ENCODE measurements at places on chromosomes 7 and 10.

DNA sequence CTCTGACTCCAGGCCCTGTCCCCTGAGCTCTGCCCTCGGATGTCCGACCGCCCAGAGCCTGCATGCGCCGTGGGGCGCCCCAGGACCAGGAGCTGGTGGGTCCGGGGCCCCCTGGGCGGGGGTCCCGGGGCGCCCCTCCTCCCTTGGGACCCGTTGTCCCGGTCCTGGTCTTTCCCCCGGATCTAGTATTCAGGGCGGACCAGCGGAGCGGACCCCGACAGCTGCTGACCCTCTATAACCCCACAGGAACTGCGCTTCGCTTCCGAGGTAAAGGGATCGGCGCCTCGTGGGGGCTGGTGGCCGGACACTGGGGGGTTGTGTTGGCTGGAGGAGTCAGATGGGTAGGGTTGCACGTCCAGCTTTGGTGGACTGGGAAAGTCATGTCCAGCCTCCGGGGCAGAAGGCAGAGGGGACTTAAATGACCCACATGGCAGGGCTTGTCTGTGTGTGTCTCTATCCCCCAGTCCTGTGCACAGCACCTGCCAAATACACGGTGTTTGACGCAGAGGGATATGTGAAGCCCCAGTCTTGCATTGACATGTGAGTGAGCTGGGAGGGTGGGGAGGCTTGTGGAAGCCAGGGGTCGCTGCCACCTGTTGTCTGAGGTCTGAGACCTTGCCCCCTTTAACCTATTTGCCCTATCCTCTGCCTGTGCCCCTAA, 520 bp downstream of the MOSPD3 start:
- DNase-seq = no peak

GRCh38 chr7:43769791-43770465, 11.4 kb downstream of the BLVRA start:
- DNase-seq = no peak

DNA sequence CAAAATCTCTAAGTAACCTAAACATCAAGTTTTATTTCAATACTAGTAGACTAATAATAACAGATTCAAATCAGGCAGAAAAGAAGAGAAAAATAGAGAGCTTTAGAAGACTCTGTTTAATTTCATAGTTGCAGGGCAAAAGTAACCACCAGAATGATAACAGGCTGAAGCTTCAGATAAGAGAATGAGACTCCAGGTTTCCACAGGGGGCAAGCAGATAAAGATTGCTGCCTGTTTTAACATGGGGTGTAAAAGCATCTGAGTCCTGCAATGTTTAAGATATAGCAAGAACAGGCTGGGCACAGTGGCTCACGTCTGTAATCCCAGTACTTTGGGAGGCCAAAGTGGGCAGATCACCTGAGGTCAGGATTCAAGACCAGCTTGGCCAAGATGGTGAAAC, 11.0 kb downstream of the CROT start:
- DNase-seq = no peak

GRCh38 chr10:99539820-99540219, 7.1 kb downstream of the NKX2-3 start:
- no peak for DNase-seq

GRCh38 chr10:11397980-11398580, 213.4 kb downstream of the USP6NL start:
- no peak for DNase-seq

DNA sequence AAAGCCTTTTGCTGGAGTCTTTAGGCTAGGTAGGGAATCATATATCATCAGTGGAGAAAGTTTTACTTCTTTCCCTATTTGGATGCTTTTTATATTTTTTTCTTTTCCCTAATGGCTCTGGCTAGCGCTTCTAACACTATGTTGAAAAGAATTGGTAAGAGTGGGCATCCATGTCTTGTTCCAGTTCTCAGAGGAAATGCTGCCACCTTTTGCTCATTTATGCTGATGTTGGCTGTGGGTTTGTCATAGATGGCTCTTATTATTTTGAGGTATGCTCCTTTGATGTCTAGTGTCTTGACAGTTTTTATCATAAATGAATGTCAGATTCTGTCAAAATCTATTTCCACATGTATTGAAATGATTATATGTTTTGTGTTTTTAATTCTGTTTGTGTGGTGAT, 1544.1 kb downstream of the REEP3 start:
- no peak for DNase-seq

DNA sequence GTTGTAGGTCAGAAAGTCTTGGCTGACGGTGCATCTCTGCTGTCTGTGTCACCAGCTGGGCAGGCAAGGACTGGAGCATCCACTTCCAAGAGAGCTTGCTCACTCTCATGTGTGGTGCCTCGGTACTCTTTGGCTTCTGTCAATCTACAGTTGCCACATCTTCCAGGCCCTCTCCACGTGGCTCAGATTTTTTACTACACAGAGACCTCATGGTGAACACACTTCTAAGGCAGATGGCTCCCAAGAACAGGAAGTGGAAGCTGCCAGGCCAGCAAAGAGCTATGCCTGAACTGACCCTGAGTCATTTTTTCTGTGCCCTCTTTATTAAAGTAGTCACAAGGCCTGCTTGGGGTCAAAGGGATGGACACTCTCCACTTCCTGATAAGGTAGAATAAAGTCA, 351.5 kb upstream of the AUTS2 start:
- DNase-seq = no peak

DNA sequence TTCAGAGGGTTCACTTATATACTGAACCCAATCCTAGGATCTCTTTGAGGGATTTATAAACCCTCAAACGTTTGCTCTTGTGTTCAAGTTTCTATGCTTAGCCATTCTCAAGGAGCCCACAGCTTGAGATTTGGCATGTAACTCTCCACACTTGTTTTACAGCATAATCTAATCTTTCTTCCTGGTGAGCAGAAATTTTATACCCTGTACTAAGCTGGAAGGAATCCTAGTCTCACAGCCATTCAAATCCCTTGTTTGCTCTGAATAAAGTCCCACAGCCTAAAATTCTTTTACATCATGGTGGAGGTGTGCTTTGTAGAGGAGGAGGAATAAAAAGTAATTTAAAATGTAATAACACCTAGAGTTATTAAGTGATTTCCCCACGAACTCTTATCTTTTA, 5.3 kb upstream of the AGR2 start:
- no peak for DNase-seq

DNA sequence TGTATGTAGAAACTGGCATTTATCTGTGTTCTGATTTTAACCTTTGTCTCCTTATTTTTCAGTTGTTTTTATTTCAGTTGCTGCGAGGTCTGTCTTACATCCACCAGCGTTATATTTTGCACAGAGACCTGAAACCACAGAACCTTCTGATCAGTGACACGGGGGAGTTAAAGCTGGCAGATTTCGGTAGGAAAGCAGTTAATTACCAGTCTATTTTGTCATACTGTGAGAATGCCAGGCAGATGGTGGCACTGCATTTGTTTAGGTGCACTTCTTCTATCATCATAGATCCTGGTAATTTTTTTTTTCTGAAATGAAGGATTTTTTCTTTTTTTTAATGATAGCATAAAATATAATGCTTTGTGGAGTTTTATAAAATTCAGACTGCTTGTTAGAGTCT, 321.4 kb downstream of the CDK14 start:
- DNase-seq = no peak

GRCh38 chr10:122323941-122324675, 50.4 kb upstream of the PLEKHA1 start:
- DNase-seq = no peak

DNA sequence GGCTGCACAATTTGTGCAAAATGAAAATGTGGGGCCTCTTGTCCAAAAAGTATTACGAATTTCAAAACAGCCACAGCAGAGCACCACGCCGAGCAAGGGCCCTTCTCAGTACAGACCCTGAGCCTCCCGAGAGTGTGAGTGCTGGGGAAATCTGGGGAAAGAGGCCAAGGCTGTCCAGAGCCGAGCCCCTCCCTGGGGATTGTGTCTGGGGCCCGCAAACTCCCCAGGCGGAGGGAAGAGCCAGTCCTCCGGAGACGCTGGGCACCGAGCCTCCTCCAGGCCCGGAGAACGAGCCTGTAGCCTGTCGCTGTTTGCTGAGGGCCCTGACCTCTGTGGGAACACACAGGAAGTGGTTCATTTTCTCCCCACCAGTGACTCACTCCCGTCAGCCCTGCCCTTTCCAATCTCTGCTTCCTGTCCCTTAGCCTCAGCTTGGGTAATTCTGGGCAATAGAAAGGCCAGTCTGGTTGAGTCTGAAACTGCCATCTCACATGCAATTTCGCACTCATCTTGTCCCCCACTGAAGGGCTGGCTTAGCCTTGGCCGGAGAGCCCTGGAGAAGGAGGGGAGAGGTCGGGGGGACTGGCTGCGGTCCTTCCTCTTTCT, 19.5 kb upstream of the GNA12 start:
- DNase-seq = peak; percentile 87

- no peak for DNase-seq
Observed at GRCh38 chr10:44558521-44558920, 173.6 kb upstream of the CXCL12 start.

GRCh38 chr10:46001187-46001756, 29.0 kb downstream of the TIMM23 start:
- DNase-seq = no peak

- no peak for DNase-seq
Observed at GRCh38 chr7:3194501-3195141, 106.4 kb upstream of the SDK1 start.

- DNase-seq = no peak
Observed at GRCh38 chr10:60916025-60916424, 28.0 kb downstream of the RHOBTB1 start.

- no peak for DNase-seq
Observed at GRCh38 chr7:134865001-134865845, 85.8 kb downstream of the CALD1 start.

DNA sequence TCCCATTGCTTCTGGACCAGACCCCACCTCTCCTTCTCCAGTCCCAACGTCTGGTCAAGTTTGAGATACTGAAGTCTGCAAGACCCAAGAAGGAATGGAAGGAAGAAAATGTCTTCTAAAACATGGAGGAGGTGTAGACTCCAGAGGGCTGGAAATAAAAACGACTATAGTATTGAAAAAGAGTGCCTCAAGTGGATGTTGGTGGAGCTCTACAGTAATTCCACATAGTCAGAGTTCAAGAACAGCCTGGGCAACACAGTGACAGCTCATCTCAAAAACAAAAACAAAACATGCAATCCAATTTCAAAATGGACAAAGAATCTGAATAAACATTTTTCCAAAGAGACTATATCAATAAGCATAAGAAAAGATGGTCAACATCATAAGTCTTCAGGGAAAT, 2.3 kb upstream of the PCGF6 start:
- no peak for DNase-seq

All from AG09319 (cell line).